ENCODE measurements at places on chromosomes 5 and 9. TPM values are rescaled to one million over a fixed set of nuclear protein-coding genes. Genes with fewer than 3 reads are reported as not detected.

The C9orf50 gene
- total RNA-seq: not detected

The CEL gene
- 0.49 TPM for total RNA-seq

The PCDHB10 gene
- total RNA-seq: 14.5 TPM

The OR1Q1 gene
- not detected for total RNA-seq

The WWC1 gene
- total RNA-seq: 60.5 TPM
